HL-60 (cell line): ENCODE measurements at places on chromosomes 2 and 18.

GRCh38 chr2:200423541-200423940 lies 86.3 kb downstream of the KCTD18 start:
- DNase-seq, result no peak

GRCh38 chr2:59236723-59237122 lies 995.6 kb upstream of the FANCL start:
- DNase-seq, result no peak

- no peak for DNase-seq
Measured at GRCh38 chr2:80591233-80591632, 286.7 kb upstream of the LRRTM1 start.

DNA sequence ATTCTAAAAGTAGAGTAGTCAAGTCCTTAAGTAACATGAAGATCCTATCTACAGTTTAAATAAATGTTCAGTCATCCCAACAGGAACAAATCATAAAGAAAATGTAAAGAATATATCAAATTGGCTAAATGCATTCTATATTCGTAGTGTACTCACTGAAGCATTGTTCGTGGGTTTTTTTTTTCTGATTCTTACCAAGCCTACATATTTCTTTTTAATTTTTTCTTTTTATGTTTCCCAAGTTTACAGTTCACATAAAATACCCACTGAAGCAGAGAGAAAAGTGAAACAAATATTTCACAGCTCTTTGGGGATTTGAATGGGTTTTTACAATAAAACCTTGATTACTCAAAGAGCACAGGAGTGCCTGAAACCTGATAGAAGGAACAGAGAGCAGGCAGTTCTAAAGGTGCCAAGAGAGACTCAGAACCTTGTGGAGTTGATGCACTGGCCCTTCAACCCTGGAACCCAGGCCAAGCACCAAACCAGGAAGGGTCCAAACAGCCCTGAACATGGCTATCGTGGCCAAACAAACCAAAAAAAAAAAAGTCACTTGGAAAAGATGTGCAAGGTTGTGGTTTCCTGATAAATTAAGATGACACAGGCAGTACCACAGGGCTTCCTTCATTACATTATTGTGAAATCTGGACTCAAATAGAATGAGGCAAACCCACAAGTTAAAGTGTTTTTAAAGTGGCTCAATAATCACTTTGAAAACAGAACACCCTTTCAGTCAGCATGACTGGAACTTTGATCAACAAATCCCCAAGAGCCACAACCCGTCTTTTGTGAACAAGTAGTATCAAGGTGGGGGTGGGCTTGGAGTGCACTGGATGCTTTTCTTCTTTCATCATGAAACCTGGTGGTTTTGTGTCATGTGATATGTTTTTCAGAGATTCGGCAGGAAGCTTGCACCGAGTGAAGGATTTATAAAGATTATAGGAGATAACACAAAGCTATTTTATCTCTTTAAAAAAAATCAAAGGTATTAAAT lies 245.0 kb upstream of the FN1 start:
- DNase-seq, result peak; percentile 69
